Neuronal stem cell (in vitro differentiated cells): ENCODE measurements at places on chromosomes 13 and 19.

DNA sequence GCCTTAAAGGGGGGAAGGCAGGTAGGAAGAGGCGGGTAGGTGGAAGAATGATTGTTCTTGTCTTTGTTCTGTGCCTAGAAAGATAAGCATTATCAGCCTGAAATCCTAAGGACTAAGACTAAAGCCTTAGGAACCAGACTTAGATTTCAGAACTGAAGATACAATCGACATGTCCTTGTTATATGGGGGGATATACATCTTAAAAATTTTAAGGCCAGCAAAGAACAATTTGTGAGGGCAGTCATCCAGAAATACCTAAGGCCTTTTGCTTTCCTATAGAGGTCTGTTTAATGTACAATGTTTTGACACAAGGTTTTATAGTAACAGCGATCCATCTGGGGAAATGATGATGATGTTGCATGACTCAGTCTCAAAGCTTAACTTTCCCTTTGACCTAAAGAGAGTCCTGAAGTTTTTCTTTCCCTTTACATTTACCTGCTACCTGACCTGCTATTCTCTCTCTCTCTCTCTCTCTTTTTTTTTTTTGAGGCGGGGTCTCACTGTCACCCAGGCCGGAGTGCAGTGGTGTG is 20.2 kb upstream of the CEACAM6 start:
- DNase-seq: no peak

DNA sequence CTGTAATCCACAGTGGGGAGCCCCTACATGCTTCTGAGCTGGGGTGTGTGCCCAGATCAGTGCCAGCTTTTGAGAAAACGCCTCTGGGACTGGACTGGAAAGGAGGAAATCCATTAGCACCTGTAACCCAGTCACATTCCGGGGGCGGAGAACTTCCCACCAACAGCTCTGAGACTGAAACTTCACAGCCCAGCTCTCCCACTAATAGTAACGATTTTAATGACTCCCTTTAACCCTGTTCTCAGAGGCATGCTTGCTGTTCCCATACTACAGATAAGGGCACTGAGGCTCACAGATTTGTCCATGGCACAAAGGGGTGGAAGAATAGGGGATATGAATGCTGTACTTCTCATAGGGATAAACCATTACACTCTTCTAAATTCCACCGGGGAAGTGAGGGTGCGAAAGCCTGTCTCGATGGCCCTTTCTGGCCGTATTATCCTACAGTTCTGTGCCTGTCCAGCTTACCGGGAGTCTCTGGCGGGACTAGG is 851 bp downstream of the FBXO46 start:
- no peak for DNase-seq

DNA sequence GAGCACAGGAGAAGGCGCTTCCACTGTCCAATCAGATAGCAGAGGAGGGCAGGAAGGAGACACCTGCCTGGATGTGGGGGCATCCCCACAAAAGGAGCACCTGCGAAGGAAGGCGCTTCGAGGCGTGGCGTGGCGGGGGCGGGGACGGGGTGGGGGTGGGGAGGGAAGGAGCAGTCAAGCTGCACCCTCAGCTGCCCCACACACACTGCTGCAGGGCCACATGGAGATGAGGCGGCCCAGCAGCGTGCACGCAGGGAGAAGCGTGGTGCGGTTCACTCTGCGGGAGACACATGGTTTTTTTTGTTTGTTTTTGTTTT is 21.4 kb downstream of the ANKRD27 start:
- no peak for DNase-seq

- DNase-seq: no peak
Measured at GRCh38 chr13:106562301-106562700, 5.6 kb downstream of the ARGLU1 start.

DNA sequence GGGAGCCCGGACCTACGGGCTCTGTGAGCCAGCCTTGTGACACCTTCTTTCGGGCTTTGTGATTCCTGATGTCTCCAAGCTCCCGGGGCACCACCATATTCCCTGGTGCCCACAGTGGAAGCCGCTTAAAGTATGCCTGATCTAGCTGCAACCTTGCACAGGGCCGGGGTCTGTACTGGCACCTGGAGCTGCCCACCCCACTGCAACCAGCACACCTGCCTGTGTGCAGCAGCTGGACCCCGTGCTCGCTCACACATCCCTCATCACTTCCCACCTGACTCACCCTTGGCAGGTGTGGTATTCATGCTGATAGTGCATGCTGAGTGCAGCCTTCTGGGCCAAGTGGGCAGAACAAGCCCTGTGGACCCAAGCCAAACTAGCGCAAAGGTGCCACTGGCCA is 1981.1 kb upstream of the PCDH20 start:
- DNase-seq: no peak

DNA sequence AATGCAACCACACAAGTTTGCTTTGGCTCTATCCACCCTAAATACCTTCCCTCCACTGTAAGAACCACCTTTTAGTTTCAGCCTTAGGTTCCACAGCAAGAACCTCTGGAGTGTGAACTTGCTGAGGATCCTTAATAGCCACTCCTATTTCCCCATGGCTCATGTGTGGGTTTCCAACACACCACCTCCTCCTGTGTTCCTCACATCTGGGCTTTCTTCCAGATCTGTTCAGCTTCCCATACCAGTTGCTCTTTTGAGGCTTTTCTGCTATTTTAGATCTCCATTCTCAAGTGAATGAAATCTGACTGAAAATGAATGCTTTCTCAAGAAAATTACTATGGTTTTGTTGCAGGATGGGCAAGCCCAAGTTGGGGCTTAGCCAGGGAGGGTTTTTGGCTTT is 104.8 kb upstream of the MIR17HG start:
- DNase-seq: no peak

GRCh38 chr13:95099541-95099940 is 201.7 kb downstream of the ABCC4 start:
- no peak for DNase-seq
